Activated CD4-positive, alpha-beta T cell treated with anti-CD3 and anti-CD28 coated beads for 4 hours (primary cell): ENCODE measurements at places on chromosomes 12 and 14.

- DNase-seq: no peak
Measured at GRCh38 chr12:124152731-124153130, 142.2 kb upstream of the RFLNA start.

DNA sequence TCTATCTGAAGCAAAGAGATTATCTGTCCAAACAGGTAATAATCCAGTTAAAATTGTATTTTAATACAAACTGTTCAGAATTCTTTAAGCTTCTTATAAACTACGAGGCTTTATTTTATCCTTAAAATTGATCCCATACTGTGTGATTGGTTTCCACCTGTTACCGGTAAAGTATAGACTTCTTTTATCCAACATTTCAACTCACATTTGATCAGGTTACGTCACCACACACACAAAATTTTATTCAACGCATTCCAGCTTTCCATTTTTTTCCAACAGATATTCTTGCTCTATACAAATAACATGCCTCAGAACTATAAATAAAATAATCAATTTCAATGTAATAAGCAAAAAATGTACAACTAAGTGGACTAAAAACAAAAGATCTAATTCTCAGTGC lies 4.5 kb downstream of the NOVA1 start:
- no peak for DNase-seq

DNA sequence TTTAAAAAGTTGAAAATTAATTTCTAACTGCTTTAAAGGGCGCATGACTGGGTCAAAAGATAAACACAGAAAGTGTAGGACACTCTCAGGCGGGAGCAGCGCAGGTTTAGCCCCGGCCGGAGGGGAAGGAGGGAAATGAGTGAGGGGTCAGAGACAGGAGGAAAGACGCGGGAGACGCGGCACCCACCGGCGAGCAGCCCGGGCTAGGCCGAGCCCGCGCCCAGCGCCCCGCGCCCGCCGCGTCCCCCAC lies 591 bp downstream of the GXYLT1 start:
- no peak for DNase-seq

GRCh38 chr14:35351897-35352273 lies 52.7 kb downstream of the NFKBIA start:
- DNase-seq: no peak

DNA sequence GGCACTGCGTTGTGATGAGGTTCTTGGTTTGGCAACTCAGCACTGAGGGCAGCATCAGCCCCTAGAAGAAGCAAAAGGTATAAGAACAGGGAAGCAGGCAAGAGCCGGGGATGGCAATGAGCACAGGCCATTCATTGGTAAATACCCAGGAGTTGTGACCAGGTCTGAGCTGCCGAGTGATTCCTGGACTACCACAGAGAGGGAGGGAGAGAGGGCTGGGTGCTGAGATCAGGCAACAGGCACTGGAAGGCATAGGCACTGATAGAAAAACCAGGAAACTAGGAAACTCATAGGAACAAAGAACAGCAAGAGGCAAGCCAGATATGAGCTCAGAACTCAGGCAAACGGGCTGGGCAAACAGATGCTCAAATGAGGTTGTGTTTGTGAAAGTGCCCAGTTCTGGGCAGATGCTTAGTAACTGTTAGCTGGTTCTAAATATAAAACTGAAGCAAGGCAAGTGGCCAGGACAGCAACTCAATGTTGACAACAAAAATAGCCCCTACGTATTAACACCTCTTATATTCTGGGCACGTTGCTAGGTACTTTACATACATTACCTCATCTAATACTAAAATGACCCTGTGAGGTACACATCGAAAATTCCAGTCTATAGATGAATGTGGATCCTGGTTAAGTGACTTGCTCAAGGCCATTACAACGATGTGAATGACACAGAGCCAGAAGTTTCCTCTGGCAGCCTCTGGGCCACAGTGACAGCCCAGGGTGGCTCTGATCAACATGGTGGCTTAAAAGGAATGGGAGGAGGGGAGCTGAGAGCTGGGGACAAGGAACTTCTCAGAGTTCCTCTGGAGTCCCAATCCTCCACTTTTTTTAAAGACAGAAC lies 121.1 kb downstream of the PRMT8 start:
- no peak for DNase-seq

DNA sequence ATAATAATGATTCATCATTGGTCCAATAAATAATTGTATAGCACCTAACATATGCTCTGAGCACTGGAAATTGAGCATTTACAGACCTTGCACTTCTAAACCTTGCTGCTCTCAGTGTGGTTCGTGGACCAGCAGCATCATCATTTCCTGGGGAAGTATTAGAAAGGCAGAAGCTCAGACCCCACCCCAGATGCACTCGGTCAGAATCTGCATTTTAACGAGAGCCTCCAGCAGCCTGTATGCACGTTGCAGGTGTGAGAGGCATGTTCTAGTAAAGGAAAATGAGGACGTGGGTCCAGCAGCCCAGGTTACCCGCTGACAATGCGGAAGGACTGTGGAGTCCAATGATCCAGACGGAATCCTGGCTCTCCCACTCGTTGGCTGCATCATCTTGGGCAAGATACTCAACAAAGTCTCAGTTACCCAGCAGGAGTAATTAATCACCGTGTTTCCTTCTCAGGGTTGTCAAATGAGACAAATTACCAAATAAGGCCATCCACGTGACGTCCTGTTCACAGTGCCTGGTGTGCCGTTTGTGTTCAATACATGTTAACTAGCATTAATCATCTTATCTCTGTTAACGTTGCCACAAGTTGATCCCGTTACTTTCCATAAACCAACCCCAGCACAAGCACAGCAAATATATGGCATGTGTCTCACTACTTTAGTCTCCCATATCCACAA lies 49.2 kb upstream of the CCND2 start:
- no peak for DNase-seq

DNA sequence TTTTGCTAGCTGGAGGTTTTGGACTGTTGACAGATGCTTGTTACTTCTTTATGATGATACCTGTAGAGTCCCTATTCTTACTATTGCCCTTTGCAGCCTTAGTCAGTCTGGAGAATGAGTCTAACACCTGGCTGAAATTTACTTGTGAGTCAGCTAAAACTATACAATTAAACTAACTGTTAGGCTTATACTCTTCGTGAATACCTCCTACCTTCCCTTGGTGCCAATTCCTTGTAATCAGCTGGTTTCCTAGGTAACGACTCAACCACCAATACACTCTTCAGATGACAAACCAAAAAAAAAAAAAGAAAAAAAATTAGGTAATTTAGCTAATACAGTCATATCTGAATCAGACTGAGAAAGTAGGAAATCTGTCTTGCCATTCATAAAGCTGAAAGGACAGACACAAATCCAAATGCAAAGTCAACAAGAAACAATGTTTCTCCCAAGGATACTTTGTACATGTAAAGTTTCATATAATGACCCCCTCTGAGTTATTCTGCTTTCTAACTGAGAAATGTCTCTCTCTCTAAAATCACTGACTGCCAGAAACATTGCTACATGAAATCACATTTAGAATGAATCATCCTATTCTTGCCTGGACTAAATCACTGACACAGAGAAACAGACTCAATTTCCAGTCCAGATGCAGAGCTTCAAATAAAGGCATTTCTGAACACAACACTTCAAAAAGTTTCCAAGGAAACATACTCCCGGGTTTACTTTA lies 56.5 kb upstream of the CDKL1 start:
- DNase-seq: no peak

- DNase-seq: no peak
Measured at GRCh38 chr12:114025935-114026334, 59.8 kb upstream of the RBM19 start.

DNA sequence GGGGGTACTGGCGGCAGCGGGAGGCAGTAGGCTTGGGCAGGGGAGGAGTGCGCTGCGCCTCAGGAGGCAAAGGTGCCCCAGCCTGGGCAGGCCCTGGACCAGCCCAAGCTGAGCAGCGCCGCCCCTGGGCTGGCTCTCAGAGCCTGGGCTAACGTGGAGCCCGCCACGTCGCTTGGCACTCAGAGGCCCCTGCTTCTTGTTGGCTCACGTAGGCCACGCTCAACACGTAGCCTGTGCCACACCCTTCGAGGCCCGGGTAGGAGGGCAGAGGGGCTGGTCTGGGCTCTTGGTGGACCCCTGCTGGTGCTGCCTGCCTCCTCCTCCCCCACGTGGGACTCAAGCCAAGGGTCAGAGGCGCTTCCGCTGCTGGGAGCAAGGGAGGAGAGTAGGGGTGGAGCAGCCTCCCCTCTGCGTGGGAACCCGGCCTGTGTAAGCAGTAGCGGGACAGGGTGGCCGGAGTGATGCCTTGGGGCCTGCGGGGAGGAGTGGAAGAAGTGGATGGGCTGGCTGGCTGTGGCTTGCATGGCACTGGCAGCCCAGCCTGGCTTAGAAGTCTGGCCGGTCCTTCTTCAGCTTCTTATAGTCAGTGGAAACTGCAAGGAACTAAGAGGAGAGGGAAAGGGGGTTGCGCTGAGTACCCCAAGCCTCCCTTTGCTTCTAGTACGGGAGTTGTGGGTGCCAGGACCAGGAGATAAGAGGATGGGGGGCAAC lies 5.7 kb downstream of the SHMT2 start:
- DNase-seq: no peak

DNA sequence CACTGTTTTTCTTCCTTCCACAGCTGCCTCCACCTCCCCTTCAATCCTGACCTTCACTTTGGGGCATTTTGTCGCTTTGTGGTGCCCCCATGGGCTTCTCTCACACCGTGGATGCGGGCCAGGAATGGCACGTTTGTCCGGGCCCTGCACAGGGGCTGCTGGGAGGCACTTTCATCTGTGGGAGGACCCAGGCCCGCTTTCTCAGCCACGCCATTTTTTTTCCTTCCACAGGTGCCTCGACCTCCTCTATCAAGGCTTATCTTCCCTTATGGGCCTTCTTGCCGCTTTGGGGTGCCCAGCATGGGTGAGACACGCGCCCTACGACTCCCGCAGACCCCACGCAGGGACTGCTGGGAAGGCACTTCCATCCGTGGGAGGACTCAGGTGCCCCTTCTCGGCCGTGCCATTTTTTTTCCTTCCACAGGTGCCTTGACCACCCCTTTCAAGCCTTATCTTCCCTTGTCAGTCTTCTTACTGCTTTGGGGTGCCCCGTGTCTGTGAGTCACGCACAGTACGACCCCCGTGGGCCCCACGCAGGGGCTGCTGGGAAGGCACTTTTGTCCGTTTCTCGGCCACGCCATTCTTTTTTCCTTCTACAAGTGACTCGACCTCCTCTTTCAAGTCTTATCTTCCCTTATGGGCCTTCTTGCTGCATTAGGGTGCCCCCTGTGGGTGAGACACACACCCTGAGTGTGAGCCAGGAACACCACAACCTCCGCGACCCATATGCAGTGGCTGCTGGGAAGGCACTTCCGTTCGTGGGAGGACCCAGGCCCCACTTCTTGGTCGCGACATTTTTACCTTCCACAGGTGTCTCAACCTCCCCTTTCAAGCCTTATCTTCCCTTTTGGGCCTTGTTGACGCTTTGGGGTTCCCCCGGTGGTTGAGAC lies 270.7 kb downstream of the ALG10 start:
- no peak for DNase-seq

DNA sequence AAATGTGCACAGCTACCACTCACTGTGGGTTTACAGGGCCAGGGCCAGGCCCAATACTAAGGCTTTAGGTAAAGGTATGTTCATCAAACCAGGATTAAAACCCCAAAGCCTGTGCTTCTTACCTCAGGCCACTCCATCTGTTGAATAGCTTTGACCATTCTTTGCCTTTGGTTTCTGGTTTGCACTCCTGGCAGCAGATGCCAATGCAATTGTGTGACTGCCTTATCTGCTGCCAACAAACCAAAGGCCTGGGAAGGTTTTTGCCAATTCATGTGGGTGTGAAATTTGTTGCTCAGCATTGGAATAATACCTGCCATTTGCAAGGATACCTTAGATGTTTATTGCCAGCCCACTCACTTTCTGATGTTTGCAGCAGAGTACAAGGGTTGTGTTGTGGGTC lies 221.6 kb downstream of the C12orf75 start:
- DNase-seq: no peak

DNA sequence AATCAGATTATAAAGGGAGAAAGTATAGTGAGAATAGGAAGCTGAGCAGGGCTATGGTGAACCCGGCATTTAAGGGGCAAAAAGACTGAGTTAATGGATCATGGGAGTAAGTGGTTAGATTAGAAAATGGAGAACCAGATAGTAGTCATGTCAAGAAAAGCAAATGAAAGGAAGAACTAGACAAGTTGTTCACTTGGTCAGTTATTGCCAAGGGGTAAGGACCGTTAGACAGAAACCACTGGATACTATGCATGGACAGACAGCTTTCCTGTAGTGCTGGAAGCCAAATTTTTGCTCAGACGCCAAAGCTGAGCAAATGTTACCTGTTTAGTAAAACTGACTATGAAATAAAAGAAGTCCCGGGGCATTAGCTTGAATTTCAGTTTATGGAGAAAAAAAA lies 3.8 kb downstream of the LIMA1 start:
- DNase-seq: no peak

DNA sequence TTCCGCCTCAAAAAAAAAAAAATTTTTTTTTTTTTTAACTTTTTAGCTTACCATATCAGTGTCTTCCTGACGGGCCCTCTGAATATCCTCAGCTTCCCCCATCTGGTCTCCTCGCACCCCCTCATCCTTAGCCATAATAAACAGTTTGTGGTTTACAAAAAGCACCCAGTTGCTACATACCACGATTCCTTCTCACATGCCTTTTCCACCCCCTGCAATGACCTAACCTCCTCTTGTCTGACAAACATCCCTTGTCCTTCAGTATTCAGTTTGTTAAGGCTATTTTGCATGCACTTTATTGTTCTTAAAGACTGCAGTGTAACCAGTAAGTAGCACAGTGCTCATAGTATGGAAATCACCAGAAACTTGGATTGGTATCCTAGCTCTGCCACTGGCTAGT lies 88.5 kb downstream of the PPM1H start:
- no peak for DNase-seq

DNA sequence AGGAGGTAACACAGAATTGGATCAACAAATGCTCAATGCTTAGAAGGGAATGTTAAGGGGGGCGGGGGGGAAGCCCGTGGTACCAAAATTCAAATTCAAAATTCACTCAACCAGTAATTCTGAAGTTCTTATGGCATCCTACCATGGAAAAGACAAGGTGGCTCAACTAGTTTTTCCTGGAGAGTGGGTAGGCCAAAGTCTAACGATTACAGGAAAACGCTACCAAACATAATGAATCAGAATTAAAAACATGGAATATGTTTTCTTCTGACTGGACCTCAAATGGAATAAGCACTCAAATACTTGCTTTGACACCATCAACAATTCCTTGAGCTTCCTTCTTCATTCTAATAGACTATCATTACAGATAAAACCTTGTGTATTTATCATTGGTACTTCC lies 2.3 kb downstream of the NACA start:
- DNase-seq: no peak

DNA sequence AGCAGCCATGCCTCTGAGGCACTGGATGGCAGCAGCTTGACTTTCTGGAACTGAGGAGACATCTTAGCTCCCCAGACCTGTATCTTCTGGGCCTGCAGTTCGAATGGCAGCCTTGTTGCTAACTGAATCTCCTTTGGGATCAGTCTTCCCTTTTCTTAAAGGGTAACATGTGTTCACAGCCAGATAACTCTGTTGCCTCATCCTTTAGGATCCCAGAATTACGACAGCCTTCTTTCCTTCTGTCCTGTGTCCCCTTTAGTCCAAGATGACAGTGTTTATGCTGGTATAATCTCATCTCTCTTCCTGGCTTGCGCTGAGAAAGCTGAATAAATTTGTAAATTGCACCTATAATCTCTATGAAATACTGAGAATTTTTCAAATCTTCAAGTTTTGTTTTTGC lies 9.1 kb upstream of the ERC1 start:
- DNase-seq: no peak

GRCh38 chr12:68335462-68335861 lies 3.3 kb upstream of the MDM1 start:
- no peak for DNase-seq
